ENCODE measurements at places on chromosomes 2 and 18. TPM values are rescaled to one million over a fixed set of nuclear protein-coding genes. Genes with fewer than 3 reads are reported as not detected.

- no peak for DNase-seq
Observed at GRCh38 chr18:10417191-10417590, 37.2 kb upstream of the APCDD1 start.

NEDD4L gene
- polyA plus RNA-seq, result not detected

DNA sequence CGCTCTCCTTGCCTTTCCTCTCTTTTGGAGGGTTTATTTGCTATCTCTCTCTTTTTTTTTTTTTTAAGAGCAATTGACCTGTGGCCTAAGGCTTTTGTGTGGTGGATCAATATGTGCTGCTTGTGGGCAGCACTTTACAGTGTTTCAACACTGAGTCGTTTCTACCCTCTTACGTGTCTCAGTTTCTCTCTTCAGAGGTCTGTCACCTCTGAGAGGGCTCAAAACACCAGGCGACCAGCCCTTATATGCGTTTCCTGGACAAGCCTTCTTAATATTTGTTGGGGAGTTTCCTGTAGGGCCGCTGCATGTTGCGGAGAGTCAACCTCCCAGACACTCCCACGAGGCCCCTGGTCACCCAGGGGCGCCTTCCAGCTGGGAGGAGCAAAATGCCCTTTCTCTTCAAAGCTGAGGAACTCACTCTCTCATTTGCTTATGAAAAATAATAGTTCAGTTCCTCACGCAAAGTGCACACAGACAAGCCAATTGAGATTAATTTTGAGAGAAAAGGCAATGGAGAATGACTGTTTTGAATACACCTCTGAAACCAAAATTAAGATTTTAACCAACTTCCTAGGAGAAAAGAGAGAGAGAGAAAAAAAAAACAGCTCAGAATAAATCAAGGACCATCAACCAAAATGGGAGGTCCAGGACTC, 96.3 kb upstream of the B3GNT2 start:
- DNase-seq, result no peak

DNA sequence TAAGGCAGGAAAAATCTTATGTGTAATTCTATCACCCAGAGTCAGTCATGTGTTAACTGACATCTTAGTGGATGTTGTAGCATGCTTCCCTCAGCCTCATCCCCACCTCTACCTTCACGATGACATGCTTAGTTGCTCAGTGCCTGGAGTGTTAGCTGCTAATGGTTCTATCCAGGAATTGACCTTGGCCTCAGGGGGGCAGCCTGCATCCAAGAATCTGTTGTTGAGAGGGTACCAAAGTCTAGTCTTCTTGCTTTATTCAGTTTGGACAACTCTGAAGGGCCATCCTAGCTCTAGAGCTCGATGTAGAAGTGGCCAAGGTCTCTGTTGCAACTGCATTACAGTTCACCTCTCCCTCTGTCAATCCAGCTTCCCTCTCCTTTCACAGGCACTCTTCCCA, 61.2 kb downstream of the ACYP2 start:
- peak; percentile 61 for DNase-seq

GRCh38 chr2:16832910-16833309, 167.3 kb upstream of the CYRIA start:
- DNase-seq, result no peak

DNA sequence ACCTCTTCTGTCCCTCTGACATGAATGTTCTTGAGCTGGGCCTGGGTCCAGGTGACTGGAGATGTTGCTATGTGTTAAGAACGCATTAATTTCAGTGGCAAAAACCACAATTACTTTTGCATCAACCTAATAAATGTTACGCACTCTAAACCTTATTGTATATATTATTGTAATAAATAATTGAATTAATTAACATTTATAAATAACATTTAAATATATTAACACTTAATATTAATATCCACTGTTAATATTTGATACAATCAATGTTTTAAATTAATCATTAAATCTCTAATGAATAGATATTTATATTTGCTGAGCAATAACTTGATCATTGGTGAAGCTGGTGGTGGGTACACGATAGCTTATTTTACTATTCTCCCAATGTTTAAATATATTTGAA, 97.4 kb downstream of the KCNF1 start:
- no peak for DNase-seq

DNA sequence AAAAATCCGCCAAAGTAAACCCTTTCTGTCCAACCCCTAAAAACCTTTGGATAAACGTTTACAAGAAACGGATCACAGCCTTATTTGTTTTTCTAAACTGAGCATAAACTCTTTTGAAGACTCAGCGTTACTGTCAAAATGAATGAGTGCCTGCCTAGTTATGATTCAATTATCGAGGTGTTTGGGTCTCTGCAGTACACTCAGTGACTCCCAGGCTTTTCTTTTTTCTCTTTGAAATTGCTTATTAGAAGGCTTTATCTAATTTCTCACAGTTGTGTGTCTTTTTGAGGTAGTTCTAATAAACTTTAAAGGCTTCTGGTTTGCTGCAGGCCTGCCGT, 663 bp downstream of the RHBDD1 start:
- no peak for DNase-seq

DNA sequence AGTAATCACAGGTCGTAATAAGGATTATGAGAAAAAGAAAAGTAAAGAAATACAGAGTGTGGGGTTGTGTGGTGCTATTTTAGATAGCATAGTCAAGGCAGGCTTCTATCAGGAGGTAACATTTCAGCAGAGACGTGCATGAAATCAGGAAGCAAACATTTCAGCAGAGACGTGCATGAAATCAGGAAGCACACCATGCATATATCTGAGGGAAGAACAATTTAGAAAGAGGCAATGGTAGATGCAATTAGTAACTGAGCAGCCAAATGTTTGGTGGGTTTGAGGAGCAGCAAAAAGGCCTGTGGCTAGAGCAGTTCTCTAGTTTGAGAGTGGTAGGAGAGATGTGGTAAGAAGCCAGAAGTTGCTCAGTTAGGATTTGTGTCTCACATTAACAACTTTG, 713.7 kb downstream of the ADCYAP1 start:
- no peak for DNase-seq
